CD8-positive, alpha-beta T cell (primary cell): ENCODE measurements at places on chromosomes 16 and 17.

GRCh38 chr16:23826528-23827045, 9.2 kb upstream of the PRKCB start:
- peak; percentile 66 for DNase-seq

GRCh38 chr16:68111379-68111778, 26.2 kb downstream of the NFATC3 start:
- no peak for DNase-seq

DNA sequence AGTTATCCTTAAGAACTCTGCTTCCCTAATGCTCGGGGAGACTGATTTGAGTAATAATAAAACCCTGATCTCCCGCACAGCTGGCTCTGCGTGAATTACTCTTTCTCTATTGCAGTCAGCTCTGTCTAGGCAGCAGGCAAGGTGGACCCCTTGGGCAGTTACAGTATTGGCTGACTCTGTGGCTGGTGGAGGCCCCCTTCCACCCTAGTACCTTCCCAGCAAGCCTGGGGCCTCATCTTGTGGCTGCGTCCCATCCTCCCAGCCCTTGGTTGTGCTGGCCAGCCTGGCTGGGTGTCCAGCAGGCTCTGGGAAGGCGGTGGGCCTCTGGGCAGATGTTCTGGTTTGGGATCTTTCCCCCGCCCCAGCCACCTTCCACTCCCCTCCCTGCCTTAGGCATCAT, 44.5 kb downstream of the CFAP20 start:
- no peak for DNase-seq

GRCh38 chr17:50331085-50331791, 14.7 kb upstream of the XYLT2 start:
- no peak for DNase-seq

DNA sequence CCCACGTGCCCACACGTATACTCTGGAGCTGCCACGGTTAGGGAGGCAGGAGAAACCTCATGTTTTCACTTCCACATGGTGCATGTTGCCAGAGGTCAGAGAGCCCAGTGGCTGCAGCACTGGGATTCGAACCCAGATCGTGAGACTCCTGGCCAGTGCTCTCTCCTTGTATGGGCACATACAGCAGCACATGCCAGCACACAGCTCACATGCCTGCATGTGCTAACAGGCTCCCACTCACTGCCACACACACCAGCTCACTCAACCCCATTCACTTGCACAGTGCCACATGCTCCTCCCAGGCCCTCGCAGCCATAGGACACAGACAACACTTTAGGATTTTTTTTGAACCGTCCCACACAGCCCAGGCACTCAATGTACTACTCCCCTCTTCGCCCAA, 49.5 kb upstream of the MRPS23 start:
- no peak for DNase-seq

GRCh38 chr16:90053902-90054500, 23.1 kb downstream of the PRDM7 start:
- no peak for DNase-seq

DNA sequence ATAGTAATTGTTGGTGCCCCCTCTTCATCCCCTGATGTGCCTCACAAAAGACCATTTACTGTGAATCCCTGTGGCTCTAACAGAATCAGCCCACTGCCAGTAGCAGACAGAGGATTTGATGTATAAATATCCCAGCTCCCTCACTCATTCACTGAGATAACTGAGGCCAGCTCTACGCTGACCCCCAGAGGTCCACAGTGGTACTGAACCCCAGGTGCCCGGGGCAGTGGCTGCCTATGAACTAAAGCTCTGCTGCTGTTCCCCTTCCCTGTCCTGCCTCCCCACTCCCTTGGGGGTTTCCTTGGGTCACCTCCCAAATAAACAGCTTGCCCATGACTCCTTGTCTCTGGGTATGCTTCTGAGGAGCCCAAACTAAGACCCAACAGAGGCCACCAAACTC, 295.8 kb downstream of the FOXL1 start:
- DNase-seq, result no peak

- no peak for DNase-seq
Observed at GRCh38 chr16:66741950-66742808, 9.2 kb downstream of the DYNC1LI2 start.

DNA sequence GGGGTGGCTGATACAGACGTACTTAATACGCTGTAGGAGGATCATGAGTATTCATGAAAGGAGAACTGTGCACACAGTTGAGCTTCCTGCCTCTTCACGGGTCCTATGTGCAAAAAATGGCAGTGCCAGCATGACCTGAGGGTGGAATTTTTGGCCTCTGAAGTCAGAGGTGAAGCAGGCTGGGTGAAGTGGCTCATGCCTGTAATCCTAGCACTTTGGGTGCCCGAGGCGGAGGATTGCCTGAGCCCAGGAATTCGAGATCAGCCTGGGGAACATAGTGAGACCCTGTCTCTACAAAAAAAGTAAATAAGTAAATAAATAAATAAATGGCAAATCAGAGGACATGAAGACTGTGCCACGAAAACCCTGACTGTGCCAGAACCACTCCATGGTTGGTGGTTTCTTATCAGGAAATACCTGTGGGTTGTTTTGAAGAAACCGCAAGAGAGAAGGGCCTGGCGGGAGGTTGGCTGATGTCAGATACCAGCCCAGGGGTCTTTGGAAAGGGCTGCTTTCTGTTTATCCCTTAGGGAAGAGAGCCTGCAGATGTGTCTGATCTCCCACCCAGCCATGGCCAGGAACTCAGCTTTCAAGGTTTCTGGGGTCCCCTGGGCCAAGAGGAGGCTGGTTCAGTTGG, 3.4 kb downstream of the ASPSCR1 start:
- no peak for DNase-seq
